GM23338 (cell line): ENCODE measurements at places on chromosomes 2 and 18. TPM values are rescaled to one million over a fixed set of nuclear protein-coding genes. Genes with fewer than 3 reads are reported as not detected.

The ZNF236 gene
- 6.4 and 8.9 TPM in 2 replicates for polyA plus RNA-seq

DNA sequence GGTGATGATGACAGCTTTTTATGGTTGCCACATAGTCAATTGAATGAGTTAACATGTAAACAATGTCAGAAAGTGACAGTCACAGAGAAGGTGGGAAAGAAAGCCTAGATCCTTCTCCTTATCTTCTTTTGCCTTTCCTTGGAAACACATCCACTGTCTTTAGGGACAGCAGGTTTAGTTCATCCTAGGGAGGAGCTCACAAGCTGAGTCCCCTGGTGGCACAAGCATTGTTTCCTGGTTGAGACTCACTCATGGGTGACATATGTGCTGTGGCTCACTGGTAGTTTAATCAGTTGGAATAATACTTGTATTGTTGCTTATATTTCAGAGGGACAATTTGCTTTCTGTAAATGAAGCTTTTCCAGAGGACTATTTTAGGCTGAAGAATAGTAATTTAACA is 598.5 kb downstream of the CNTNAP5 start:
- H3K4me3 ChIP-seq, result no peak overlapping the region
- H3K36me3 ChIP-seq, result no peaks in the 10 kb centered on the region
- H3K27ac ChIP-seq, result no peak overlapping the region
- H3K27me3 ChIP-seq, result no peaks in the 10 kb centered on the region

DNA sequence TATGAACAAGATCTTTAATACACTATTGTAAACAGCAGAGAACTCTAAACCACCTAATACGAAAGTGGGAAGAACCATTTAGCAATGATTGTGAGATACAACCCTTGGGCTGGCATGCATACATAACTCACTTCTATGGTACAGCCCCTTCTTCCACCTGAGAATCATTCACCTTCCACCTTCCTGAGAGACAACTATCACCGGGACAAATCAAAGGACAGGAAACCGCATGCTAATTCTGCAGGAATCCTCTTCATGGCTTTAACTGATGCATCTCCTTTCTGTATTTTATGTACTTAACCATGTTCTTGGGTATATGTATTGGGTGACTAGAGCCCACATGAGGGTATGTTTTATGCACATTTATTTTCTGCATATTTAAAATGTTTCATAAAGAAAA is 123.2 kb downstream of the TRABD2A start:
- H3K27me3 ChIP-seq, result no peaks in the 10 kb centered on the region
- H3K27ac ChIP-seq, result no peak overlapping the region
- peaks cover 14% of the 10 kb centered on the region; the same call in 1 of the 2 replicates for H3K4me1 ChIP-seq
- H3K36me3 ChIP-seq, result no peaks in the 10 kb centered on the region

GRCh38 chr18:22324191-22325131 is 93.3 kb downstream of the CTAGE1 start:
- H3K27me3 ChIP-seq, result peaks cover 28% of the 10 kb centered on the region
- peaks cover 8% of the 10 kb centered on the region; the same call in 1 of the 2 replicates for H3K4me1 ChIP-seq
- no peaks in the 10 kb centered on the region for H3K36me3 ChIP-seq
- H3K4me3 ChIP-seq, result peak overlapping the region; percentile 50
- H3K27ac ChIP-seq, result no peak overlapping the region

DNA sequence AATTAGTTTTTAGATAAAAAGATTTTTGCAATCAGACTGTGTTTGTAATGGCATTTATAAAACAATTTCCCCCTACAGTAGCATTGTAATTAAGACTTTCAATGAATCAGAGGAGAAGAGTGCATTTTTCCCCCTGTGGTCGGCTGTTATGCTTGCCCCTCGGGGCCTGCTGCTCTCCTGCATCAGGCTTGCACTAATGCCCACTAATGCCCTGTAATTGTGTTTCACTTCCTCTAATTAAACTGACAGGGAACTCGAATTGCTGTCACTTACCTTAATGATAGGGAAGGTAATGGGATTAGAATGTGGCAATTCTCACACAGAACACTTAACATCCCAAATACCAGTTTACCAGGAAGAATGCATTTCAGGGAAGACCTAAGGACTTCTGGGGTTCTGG is 61.2 kb upstream of the LRRTM1 start:
- H3K27me3 ChIP-seq, result peaks cover 59% of the 10 kb centered on the region
- no peaks in the 10 kb centered on the region for H3K36me3 ChIP-seq
- DNase-seq, result no peak
- H3K4me1 ChIP-seq, result peaks cover 28% of the 10 kb centered on the region
- H3K27ac ChIP-seq, result no peak overlapping the region

DNA sequence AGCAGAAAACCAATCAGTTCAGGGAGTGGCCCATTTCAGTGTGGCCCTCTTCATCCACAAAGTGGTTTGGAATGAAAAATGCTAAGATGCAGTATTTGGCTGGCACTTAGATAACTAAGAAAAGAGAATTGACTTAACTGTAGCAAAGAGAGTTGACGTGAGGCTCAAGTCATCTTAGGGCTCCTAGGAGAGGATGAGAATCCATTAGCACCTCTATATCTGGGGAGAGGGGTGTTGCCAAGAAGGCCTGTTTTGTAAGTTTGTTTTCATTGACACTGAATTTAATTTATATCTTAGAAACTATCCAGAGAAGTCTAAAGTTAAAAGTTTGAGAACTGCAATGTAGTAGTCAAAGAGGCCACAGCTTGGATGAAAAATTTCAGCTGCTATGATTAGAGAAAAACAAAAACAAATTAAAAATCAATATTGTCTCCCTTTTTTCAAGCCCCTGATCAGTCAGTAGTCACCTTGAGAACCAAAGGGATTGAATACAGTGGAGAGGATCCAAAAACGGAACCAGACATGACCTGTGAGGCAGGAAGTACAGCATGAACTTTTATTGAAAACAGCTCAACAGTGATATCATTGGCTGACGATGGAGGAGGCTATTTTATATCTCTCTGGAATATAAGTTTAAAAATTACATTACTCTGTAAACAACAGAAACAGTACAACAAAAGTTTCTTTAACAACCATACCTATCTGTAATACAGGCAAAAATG is 52.7 kb downstream of the PHLPP1 start:
- no peaks in the 10 kb centered on the region for H3K27me3 ChIP-seq
- H3K36me3 ChIP-seq, result no peaks in the 10 kb centered on the region
- no peak overlapping the region for H3K4me3 ChIP-seq
- peaks cover 57% of the 10 kb centered on the region for H3K4me1 ChIP-seq
- H3K27ac ChIP-seq, result peak overlapping the region; percentile 52; the same call in 1 of the 2 replicates
- no peak for DNase-seq

GRCh38 chr18:21443776-21444464 is 156.6 kb downstream of the ESCO1 start:
- no peaks in the 10 kb centered on the region for H3K27me3 ChIP-seq
- H3K4me3 ChIP-seq, result no peak overlapping the region
- no peaks in the 10 kb centered on the region for H3K36me3 ChIP-seq
- H3K27ac ChIP-seq, result no peak overlapping the region
- no peak for DNase-seq

GRCh38 chr2:160332318-160332717 is 132.2 kb upstream of the ITGB6 start:
- DNase-seq, result peak; percentile 50

- peaks cover 13% of the 10 kb centered on the region for H3K4me1 ChIP-seq
- no peak overlapping the region for H3K27ac ChIP-seq
- no peaks in the 10 kb centered on the region for H3K27me3 ChIP-seq
- DNase-seq, result no peak
- no peak overlapping the region for H3K4me3 ChIP-seq
Observed at GRCh38 chr2:170091436-170091835, 86.5 kb upstream of the MYO3B start.

DNA sequence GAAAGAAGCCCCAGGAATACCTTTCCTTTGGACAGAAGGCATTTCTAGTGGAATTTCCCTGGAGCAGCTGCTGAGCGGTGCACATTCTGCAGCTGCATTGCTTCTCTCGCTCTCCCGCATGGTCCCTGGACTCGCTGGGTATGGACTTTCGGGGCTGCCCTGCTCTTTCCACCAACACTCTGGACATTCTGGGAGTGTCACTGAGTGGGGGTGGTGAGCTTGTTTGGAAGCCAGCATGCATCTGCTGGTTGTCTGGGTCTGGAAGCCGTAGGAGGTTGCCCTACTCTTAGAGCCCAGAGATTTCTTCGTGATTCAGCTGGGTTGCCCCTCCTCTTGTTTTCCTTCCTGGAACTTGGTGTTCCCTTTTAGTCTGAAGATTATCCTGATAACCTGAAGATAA is 52.6 kb downstream of the TWIST2 start:
- no peak overlapping the region for H3K27ac ChIP-seq
- H3K4me3 ChIP-seq, result no peak overlapping the region
- H3K4me1 ChIP-seq, result no peaks in the 10 kb centered on the region
- no peaks in the 10 kb centered on the region for H3K36me3 ChIP-seq
- no peaks in the 10 kb centered on the region for H3K27me3 ChIP-seq

- H3K36me3 ChIP-seq, result no peaks in the 10 kb centered on the region
- H3K4me1 ChIP-seq, result no peaks in the 10 kb centered on the region
- H3K27ac ChIP-seq, result no peak overlapping the region
- no peak overlapping the region for H3K4me3 ChIP-seq
- DNase-seq, result no peak
Observed at GRCh38 chr2:204019572-204020501, 83.3 kb downstream of the ICOS start.

The C2orf74 gene
- polyA plus RNA-seq, result 18.2 and 21.5 TPM in 2 replicates

The SAG gene
- not detected in 2 replicates for polyA plus RNA-seq

DNA sequence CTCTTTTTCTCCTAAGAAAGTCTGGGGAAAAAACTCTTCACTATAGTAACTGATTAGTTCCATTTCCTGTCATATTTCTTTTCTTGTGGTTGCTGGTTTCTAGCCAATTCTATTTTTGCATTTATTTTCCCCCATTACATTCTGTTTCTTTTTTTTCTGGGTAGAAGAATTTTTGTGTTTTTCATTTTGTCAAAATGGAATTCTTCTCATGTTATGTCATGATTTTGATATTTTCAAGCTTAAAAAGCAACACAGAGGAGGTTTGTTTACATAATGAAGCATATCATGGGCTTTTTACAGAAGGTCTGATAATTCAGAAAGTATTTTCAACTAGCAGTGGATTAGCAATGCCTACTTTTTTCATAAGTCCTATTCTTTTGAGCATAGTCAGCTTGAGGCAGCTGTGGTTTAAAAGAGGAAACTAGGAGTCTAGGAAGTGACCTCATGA is 102.0 kb downstream of the MAP2 start:
- peaks cover 56% of the 10 kb centered on the region for H3K27me3 ChIP-seq
- DNase-seq, result no peak
- no peak overlapping the region for H3K27ac ChIP-seq
- no peaks in the 10 kb centered on the region for H3K36me3 ChIP-seq
- H3K4me1 ChIP-seq, result peaks cover 1% of the 10 kb centered on the region
- H3K4me3 ChIP-seq, result no peak overlapping the region

The NOSTRIN gene
- polyA plus RNA-seq, result 0.92 and 1.8 TPM in 2 replicates

DNA sequence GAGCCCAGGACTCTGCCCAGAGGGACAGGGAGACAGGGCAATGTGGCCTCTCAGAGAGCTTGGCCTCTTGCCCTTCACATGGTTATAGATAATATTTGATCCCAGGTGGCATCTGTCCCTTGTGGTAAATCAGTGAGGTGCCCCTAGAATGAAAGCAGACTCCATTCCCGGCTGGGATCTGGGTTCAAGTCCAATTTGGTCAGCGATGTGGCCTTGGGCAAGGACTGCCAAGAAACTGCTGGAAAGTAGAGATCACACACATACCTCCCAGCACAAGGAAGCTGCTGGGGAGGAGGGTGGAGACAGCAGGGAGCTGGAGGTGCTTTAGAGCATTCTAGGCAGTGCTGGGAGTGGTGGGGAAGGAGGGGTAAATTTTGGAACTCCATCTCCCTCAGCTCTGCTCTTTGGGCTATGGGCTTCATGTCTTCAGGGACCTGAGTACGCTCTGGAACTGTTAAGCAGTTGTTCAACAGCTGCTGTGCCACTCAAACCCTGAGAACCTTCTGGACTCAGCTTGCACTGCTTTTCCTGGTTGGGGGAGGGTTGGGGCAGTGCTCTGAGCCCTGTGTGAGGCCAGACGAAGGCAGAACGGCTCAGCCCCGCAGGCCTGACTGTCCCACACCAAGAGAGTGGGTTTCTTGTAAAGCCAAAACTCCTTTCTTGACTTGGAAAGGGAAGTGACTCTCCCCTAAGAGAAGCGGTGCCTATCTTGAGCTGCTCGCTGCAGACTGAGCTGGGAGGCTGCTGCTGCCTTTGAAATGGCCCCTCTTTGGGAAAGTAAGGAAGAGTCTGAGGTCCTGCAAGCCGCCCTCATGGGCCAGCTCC is 23.0 kb downstream of the INPP5D start:
- no peaks in the 10 kb centered on the region for H3K27me3 ChIP-seq
- no peak overlapping the region for H3K27ac ChIP-seq
- no peak overlapping the region for H3K4me3 ChIP-seq
- H3K4me1 ChIP-seq, result no peaks in the 10 kb centered on the region
- no peak for DNase-seq

GRCh38 chr2:176892676-176893226 is 319.8 kb upstream of the HNRNPA3 start:
- DNase-seq, result no peak
- no peaks in the 10 kb centered on the region for H3K27me3 ChIP-seq
- no peak overlapping the region for H3K4me3 ChIP-seq
- H3K27ac ChIP-seq, result no peak overlapping the region
- H3K36me3 ChIP-seq, result no peaks in the 10 kb centered on the region
- H3K4me1 ChIP-seq, result no peaks in the 10 kb centered on the region

GRCh38 chr2:219398721-219399363 is 11.1 kb upstream of the DNPEP start:
- no peak for DNase-seq
- no peaks in the 10 kb centered on the region for H3K36me3 ChIP-seq
- H3K27me3 ChIP-seq, result no peaks in the 10 kb centered on the region
- H3K4me1 ChIP-seq, result peaks cover 10% of the 10 kb centered on the region; the same call in 1 of the 2 replicates

DNA sequence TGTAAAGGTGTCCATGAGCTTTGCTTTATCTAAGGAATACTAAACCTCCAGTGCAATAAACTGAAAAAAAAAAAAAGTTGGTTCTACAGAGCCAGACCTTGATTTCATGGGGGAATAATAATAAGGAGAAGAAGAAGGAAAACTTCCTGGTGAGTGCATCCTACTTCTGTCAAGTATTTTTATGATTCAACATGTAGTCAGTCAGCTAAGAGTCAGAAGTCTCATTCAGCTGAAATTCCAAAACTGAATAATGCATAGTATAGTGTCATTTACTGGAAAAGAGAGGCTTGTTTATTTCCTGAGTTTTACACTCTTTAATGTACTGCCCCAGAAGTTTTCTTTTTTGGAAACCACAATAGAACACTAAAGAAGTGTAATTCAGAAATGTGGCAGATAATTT is 77.8 kb upstream of the TACR1 start:
- no peaks in the 10 kb centered on the region for H3K36me3 ChIP-seq
- no peak overlapping the region for H3K27ac ChIP-seq
- H3K27me3 ChIP-seq, result no peaks in the 10 kb centered on the region
- no peak overlapping the region for H3K4me3 ChIP-seq

GRCh38 chr18:13409997-13410396 is 191.4 kb downstream of the LDLRAD4 start:
- no peaks in the 10 kb centered on the region for H3K27me3 ChIP-seq
- no peak overlapping the region for H3K27ac ChIP-seq
- DNase-seq, result peak; percentile 51

- no peaks in the 10 kb centered on the region for H3K36me3 ChIP-seq
- no peak for DNase-seq
- no peak overlapping the region for H3K4me3 ChIP-seq
- no peaks in the 10 kb centered on the region for H3K4me1 ChIP-seq
- no peak overlapping the region for H3K27ac ChIP-seq
Observed at GRCh38 chr18:6431659-6432318, 17.1 kb upstream of the L3MBTL4 start.
